ENCODE measurements at places on chromosomes 7 and 10. TPM values are rescaled to one million over a fixed set of nuclear protein-coding genes. Genes with fewer than 3 reads are reported as not detected.

DNA sequence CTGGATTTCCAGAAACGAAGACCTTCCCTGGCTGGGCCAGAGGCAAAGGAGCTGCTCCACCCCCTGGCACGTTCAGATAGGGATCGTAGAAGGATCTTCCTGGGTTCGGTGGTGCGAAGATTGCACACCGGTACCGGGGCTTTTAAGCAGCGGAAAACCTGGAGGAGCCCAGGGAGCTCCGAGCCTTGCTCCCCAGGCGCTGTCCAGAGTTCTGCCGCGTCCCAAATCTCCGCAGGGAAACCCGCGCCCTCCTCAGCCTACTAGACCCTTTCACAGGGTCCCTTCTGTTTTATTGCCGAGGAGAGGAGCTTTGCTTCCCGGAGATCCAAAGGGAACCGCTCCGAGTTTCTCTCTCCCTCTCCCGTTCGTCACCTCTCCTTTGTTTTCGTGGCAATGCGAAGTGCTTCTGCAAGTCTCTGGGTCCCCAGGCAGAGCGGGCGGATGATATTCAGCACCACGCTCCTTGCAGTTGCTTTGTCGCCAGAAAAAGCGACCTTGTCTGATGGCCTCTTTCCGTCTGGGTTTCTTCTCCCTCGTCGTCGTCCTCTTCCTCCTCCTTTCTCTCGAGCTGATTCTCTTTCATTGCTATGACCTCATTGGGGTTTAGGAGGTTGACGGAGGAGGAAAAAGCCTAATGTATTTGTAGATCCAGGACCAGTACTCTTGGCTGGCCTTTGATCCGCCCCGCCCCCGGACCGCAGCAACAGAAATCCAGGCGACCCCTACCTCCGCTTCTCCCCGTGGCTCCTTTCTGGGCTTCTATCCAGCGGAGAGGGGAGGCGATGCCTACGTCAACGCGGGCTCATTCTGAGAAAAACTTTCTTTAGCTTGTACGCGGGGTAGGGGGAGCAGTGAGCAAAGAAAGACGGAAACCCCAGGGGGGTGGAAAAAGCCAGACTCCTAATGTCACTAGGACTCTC, at the start of gene TMEM196:
TMEM196 (minus strand) TSS at position 777 of the 920 bp plus-strand sequence. CDS start 921 bp downstream, outside the sequence.
- no peak for DNase-seq

DNA sequence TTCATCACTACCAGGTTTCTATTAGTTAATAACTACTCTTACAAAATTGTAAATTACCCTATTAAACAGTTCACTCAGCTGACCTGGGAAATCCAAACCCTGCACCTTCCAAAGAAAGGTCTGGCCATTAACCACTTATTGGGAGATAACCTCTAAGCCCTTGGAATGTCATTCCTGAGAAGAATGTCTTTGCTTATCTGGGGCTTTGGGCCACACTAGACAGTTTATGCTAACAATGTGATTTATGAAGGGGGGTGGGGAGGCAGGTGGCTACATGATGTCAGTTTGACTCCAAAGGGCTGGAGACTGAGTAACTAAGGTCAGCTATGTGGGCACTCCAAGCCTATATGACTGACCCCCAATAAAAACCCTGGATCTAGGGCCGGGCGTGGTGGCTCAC, 50.7 kb downstream of the AKR1D1 start:
- no peak for DNase-seq

DNA sequence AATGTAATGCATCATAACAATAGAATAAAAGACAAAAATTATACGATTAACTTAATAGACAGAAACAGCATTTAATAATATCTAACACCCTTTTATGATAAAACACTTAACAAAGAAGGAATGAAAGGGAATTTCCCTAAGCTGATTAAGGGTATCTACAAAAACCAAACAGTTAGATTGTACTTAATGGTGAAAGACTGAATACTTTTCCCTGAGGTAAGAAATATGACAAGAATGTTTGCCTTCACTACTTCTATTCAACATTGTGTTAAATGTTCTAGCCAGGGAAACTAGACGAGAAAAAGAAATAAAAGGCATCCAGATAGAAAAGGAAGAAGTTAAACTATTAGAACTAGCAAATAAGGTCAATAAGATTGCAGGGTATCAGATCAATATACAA, 276.9 kb downstream of the BAMBI start:
- no peak for DNase-seq

- DNase-seq = no peak
Measured at GRCh38 chr7:151372612-151373265, 31.1 kb downstream of the NUB1 start.

DNA sequence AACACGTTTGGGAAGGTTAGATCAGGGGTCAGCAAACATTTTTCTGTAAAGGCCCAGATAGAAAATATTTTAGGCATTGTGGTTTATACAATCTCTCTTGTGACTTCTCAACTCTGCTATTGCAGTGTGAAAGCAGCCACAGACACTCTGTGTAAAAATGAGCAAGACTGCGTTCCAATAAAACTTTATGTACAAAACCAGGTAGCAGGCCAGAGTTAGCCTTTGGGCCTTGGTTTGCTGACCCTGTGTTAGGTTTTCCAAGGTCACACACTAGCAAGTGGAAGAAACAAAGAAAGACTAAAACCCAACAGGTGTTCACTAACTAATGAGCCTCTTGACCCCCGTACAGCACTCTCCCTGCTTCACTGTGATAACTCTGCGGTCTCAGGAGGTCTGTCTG, 14.9 kb upstream of the PAXIP1 start:
- DNase-seq = no peak

DNA sequence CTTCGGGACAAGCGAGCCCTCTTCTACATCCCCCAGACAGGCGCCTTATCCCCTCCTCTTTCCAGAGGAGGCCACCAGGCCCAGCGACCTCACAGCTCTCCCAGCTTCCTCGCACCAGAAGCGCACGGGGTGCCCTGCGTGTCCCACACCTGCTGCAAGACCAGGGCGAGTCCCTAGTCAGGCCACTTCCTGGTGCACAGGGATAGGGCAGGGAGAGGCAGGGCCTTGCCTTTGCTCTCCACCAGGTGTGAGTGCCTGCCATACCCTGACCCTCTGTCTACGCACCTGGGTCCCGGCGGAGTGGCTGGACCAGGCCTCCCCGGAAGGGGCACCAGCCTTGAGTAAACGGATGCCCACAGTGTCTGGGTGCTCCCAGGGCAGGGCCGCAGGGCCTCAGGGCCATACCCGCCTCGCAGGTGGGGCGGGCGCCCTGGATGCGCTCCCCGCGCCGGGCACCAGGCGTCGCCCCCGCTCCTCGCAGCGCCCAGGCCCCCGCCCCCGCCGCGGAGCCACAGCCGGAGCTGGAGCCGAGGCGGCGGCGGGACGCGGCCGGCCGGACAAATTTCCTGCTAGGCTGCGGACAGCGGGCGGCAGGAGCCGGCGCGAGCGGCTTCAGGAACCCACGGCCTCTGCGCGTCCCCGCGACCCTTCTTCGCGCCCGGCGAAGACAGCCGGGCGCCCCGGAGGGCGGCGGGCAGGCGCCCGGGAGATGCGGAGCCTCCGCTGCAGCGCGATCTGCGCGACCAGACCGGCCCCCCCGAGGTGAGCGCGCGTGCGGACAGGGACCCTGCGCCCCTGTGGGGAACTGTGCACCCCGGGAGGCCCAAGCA, at the start of gene PTPRE:
PTPRE (plus strand) TSS at position 556 of the 830 bp plus-strand sequence. CDS start 133,779 bp downstream, outside the sequence.
- DNase-seq = peak; percentile 73

DNA sequence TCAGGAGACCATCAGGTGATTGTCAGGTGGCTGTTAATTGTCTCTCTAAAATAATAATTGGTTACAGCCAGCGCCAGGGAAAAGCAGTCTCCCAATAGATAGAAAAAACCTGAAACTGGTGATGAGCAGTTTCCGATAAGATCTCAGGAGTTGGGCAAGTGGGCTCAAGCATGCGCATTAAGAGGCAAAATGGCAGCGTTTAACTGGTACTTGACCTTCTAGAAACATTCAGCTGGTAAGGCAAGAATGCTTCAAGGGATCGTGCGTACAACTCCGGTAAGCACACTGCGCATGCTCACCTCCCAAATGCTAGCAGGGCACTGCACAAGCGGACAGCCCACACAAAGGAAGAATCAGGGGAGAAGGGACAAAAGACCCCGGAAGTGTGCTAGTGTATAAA, 48.5 kb downstream of the BLNK start:
- no peak for DNase-seq

- DNase-seq = no peak
Measured at GRCh38 chr10:15141136-15142054, 27.1 kb downstream of the NMT2 start.

DNA sequence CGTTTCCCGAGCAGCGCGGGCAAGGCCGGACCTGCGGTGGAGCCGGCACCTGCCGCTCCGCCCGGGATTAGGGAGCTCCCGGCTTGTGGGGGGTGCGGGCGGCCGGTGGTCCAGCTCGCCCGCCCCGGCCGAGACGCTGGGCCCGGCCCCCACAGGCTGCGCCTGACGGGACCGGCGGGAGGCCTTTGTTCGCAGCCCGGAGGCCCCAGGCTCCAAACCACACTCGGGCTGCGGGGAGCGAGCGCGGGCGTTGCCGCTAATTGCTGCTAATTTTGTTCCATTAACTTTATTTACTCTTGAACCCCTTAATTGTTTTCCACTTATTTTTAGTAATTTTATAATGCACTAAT, 9.6 kb downstream of the UNCX start:
- no peak for DNase-seq

DNA sequence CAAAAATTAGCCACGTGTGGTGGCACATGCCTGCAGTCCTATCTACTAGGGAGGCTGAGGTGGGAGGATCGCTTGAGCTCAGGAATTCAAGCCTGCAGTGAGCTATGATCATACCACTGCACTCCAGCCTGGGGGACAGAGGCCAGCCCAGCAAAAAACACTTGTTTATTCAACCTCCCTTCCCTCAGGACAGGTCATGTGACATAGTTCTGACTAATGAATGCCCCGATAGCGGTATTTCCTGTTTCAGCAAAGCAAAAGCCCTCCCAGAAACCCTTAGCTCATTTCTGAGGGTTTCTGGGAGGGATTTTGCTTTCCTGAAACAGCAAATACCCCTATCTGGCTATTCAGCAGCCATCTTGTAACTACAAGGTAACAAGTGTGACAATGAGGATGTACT, 157.1 kb downstream of the GATA3 start:
- no peak for DNase-seq

C1QL3 gene
- 0.39 TPM for total RNA-seq

STEAP1B gene
- total RNA-seq = 0.73 TPM

SPAG6 gene
- total RNA-seq = 2.6 TPM

TMEM176A gene
- total RNA-seq = 30.7 TPM

NUDT5 gene
- 44.9 TPM for total RNA-seq
